ENCODE measurements at places on chromosomes 7 and 10. TPM values are rescaled to one million over a fixed set of nuclear protein-coding genes. Genes with fewer than 3 reads are reported as not detected.
A peak's percentile ranks its signal among the peaks of the same experiment; 100 is the strongest.

Gene ATOH7
- total RNA-seq, result not detected

Gene SUGCT
- 2.1 TPM for total RNA-seq

DNA sequence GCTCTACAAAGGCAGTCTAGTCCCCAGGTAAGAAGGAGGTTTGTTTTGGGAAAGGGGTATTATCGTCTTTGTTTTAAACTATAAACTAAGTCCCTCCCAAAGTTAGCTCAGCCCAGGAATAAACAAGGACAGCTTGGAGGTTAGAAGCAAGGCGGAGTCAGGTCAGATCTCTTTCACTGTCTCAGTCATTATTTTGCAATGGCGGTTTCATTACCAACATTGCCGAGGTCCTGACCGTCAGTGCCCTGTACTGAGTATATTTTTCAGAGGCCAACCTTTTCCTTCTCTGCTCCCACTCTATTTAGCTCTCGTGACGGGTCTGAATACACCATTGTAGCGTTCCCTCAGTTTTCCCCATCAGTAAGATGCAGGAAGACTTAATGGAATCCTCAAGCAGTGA, 184.5 kb downstream of the PRKCQ start:
- no peaks in the 10 kb centered on the region for H3K36me3 ChIP-seq
- H3K4me3 ChIP-seq, result no peak overlapping the region
- no peaks in the 10 kb centered on the region for H3K4me1 ChIP-seq
- no peak for DNase-seq
- H3K27me3 ChIP-seq, result no peaks in the 10 kb centered on the region

DNA sequence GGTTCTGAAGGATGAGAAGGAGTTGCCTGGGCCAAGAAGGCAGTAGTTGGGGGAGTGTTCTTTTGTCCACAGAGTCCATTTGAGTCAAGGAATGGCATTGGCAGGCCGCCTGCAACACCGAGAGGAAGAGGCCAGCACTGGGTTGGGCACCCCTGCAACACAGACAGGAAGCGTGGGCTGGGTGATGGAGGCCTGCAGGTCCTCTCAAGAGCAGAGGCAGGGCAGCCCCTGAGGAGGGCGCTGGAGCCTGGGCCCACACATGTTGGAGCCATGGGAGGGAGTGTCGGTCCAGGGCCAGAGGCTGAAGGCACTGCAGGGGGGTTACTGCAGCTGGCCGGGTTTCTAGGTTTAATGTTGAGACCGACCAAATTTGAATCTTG, 137.3 kb downstream of the PTPN20 start:
- H3K36me3 ChIP-seq, result no peaks in the 10 kb centered on the region
- no peak overlapping the region for H3K27ac ChIP-seq
- peak; percentile 75 for DNase-seq
- H3K27me3 ChIP-seq, result no peaks in the 10 kb centered on the region

Gene PRF1
- total RNA-seq, result 53.3 TPM

DNA sequence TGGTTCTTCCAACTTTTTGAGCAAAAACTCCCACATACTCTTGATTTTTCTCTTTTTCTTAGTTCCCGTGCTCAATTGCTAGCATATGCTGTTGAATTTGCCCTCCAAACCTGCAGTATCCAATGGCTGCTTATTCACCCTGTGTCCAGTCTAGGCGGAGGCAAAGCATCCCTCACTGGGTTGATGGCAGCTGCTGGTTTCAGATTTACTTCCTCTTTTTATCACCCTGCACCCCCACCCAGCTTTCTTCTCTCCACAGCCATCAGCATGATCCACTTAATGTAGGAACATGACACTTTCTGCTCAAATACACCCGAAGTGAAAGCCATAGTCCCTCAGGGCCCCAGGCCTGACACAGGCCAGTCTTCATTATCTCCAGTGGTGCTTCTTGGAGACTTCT, 87.6 kb upstream of the ADARB2 start:
- no peaks in the 10 kb centered on the region for H3K27me3 ChIP-seq
- H3K36me3 ChIP-seq, result no peaks in the 10 kb centered on the region
- H3K4me1 ChIP-seq, result no peaks in the 10 kb centered on the region
- H3K27ac ChIP-seq, result no peak overlapping the region
- no peak for DNase-seq

DNA sequence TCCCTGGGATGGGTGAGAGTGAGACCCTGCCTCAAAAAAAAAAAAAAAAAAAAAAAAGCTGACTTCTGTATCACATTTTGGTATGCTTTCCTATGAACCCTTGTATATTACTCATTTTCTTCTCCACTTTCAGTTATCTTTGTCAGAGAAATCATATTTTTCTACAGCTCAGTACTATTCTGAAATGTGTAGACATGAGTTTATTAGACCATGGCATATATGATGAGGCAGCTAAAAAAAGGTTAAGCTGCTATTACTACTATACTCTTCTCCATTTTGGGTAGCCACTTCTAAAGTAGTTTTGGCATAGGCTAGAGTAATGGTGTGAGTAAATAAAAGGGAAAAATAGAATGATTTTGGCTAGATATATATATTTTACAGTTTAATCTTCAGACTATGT, 53.4 kb downstream of the MLLT10 start:
- no peak for DNase-seq
- H3K27ac ChIP-seq, result no peak overlapping the region
- H3K4me3 ChIP-seq, result no peak overlapping the region
- no peaks in the 10 kb centered on the region for H3K36me3 ChIP-seq

Gene TMEM130
- 0.37 TPM for total RNA-seq

DNA sequence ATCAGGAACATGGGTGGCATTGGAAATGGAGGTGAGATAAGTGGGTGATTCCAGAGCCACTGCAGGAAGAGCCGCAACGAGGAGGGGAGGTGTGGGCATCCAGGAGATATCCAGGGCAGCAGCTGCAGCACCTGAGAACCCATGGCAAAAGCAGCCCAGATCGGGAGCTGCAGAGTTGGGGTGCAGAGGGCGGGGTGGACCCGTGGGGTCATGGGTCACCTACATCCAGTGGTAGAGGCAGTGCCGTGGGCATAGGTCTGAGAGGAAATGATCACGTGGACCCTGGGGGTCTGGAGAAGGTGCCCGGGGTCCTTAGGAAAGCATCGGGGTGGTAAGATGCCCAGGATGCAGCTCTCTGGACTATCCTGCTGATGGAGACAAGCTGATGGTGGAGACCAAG, 530.0 kb downstream of the GLRX3 start:
- H3K4me3 ChIP-seq, result no peak overlapping the region
- H3K27me3 ChIP-seq, result no peaks in the 10 kb centered on the region
- DNase-seq, result no peak
- no peaks in the 10 kb centered on the region for H3K4me1 ChIP-seq
- H3K36me3 ChIP-seq, result no peaks in the 10 kb centered on the region

- no peaks in the 10 kb centered on the region for H3K27me3 ChIP-seq
- peaks cover 12% of the 10 kb centered on the region for H3K36me3 ChIP-seq
- H3K4me1 ChIP-seq, result peaks cover 87% of the 10 kb centered on the region
- DNase-seq, result no peak
These were observed 1.8 kb downstream of the FRAT2 start for GRCh38 chr10:97332591-97333350.

DNA sequence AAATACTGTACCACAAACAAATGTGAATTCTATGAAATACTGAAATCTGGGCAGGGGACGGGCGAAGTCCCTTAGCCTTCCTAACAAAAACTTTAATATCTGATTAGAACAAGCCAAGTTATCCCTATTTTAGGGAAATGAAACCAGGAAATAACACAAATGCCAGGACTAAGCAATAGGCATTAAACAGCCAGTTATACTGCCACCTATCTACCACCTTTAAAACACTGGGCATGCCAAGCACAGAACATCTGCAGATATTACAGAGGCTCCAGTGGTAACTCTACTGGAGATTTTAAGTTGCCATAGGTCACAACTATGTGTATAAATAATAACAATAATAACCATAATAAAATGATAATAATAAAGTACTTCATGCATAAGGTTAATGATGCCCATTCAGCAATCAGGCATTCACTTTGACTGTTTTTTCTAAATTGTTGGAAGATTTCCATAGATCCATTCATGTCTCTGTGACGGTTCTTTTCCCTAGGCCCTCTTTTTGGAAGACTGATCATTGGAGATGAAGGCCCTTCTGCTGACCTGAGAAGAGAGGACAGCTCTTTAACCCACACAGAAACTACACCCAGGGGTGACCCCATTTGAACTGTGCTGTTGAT, 195.7 kb downstream of the CACNA2D1 start:
- H3K27ac ChIP-seq, result no peak overlapping the region
- DNase-seq, result no peak
- H3K27me3 ChIP-seq, result no peaks in the 10 kb centered on the region
- H3K4me1 ChIP-seq, result no peaks in the 10 kb centered on the region
- H3K4me3 ChIP-seq, result no peak overlapping the region

DNA sequence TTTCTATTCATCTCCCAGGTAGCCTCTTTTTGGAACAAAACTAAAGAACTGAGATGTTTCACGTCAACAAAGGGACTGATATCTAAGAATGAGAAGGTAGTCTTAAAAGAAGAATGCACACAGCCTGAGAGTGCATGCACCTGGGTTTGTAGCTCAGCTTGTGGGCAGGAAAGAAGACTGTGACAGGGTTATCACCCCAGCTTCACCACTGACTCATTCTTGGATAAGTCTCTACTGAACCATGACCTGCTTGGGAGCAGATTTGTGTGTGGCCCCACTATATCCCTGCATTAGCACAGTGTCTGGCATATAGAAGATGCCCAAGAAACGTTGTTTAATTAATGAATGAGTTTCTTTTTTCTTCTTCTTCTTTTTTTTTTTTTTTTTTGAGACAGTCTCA, 187.5 kb downstream of the GPAM start:
- no peak for DNase-seq
- H3K4me3 ChIP-seq, result no peak overlapping the region
- H3K27me3 ChIP-seq, result no peaks in the 10 kb centered on the region
- no peak overlapping the region for H3K27ac ChIP-seq
- H3K36me3 ChIP-seq, result no peaks in the 10 kb centered on the region

DNA sequence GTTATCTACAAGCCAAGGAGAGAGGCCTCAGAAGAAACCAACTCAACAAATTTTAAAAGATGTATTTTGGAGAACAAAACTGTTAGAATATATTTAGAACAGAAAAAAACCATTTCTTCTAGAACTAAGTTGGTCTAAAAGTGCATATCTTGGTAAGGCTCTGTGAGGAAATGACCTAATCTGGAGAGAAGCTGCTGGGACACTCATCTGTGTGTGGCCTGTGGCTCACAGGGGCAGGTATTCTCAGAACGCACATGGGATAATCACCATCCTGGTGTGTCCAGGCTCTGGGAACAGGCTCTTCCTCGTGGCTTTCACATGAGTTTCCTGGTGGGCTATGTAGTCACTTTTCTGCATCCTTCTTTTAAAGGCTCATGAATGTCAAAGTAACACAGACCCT, 38.1 kb upstream of the PRSS1 start:
- no peak overlapping the region for H3K4me3 ChIP-seq
- H3K27me3 ChIP-seq, result no peaks in the 10 kb centered on the region
- H3K27ac ChIP-seq, result peak overlapping the region; percentile 75

DNA sequence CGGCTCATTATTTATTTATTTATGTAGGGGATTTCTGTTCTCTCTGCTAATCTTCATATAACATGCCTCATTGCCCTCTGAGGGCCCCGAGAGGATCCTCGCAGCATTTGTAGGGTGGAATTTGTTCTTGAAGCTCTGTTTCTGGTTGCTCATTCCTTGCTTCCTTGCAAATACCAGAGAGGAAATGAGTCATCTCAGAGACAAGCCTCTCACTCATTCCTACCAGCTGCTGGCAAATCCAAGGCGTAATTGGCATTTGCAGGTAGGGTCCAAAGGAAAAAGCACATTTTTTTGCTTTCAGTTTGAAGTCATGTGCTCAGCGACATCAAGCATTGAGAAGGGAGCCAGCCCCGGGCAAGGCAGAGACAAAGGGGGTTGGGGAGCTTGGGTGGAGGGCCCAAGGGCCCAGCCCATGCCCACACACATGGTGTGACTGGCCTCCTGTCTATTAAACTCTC, 501.6 kb downstream of the GALNT17 start:
- DNase-seq, result no peak
- H3K27me3 ChIP-seq, result no peaks in the 10 kb centered on the region
- no peak overlapping the region for H3K4me3 ChIP-seq
- H3K36me3 ChIP-seq, result no peaks in the 10 kb centered on the region
- H3K27ac ChIP-seq, result no peak overlapping the region

GRCh38 chr10:58937423-58937822, 239.0 kb upstream of the PHYHIPL start:
- no peaks in the 10 kb centered on the region for H3K36me3 ChIP-seq
- no peak for DNase-seq
- no peaks in the 10 kb centered on the region for H3K4me1 ChIP-seq
- no peaks in the 10 kb centered on the region for H3K27me3 ChIP-seq
- H3K4me3 ChIP-seq, result no peak overlapping the region

DNA sequence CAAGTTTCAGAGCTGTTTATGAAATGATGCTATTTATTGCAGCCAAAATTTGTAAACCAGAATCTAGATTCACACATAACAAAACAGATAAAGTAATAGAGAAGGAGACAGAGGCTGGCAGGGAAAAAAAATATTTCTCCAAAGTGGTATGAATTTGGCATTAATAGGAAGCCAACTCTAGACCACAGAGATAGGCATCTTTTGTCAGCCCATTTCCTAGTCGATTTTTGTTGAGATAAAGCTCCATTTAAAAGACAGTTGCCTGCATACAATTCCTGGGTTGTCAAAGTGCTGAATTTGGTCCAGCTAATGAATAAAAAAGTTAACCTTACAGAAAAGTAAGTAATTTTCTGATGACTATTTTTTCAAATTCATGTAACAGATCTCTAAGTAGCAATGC, 219.3 kb downstream of the ELMO1 start:
- H3K27me3 ChIP-seq, result no peaks in the 10 kb centered on the region
- H3K4me3 ChIP-seq, result no peak overlapping the region
- peaks cover 67% of the 10 kb centered on the region for H3K36me3 ChIP-seq
- DNase-seq, result no peak

Measured in spleen (tissue), 13 donors.